Calu3 (cell line): ENCODE measurements at places on chromosomes 7 and 10.

DNA sequence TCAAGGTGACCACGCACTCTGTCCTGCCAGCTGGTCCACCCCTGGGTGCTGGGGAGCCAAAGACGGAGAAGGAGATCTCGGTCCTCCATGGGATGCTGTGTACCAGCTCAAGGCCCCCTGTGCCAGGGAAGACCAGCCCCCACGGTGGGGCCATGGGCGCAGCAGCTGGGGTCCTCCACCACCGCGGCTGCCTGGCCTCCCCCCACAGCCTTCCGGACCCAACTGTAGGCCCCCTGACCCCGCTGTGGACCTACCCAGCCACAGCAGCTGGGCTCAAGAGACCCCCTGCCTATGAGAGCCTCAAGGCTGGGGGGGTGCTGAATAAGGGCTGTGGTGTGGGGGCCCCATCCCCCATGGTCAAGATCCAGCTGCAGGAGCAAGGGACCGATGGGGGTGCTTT is 5.4 kb downstream of the NYAP1 start:
- no peak for DNase-seq

DNA sequence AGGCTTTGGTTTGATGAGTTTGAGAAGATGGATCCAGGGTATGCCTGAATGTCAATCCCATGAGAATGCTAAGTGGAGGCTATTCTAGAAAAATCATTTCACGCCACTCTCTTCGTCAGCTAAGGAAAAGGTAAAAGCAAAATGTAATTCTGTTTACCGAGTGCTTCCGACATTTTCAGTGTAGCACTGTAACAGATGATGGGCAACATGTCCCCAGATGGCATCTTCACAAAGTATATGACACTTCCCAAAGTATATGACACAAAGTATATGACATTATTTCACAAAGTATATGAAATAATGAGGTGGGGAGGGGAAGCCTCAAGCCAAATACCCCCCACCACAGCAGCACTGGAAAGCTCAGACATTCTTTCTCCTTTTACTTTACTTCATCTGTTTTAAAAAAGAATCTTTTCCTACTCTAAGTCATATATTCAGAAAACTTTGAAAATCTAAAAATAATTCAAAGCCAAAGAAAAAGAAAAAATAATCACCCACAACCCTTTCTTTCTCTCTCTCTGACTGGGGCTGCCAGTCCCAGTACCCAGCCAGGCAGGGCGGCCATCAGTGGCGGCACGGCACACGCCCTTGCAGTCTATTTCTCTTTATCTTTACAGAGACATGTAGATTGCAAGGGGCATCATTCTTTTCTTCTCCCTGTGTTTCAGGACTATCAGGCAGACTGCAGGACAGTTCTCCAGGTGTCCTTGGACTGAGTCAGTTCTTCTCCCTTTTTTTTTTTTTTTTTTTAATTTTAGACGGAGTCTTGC is 179.8 kb downstream of the SNX10 start:
- DNase-seq = no peak

- DNase-seq = no peak
Measured at GRCh38 chr10:52486840-52487611, 172.9 kb downstream of the DKK1 start.

- DNase-seq = no peak
Measured at GRCh38 chr7:16423761-16424160, 2.4 kb upstream of the CRPPA start.

- DNase-seq = no peak
Measured at GRCh38 chr10:66457629-66458028, 468.2 kb upstream of the LRRTM3 start.

DNA sequence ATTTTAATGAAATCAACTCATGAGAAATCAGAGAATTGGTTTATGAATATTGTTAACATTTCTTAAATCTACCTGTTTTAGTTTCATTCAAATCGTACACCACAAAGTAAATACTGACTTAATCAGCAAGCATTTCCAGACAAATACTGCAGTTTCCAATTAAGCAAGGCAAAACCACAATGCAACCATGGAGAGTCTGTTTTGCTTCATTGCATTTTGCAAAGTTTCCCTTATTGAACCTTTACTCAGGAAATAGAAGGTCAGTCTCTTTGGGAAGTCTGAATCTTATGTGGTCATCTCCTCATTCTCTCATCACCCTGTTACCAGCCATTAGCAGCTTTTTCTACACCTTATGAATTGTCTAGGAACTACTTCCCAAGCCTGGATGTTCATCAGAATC is 400.5 kb downstream of the IPMK start:
- DNase-seq = no peak

DNA sequence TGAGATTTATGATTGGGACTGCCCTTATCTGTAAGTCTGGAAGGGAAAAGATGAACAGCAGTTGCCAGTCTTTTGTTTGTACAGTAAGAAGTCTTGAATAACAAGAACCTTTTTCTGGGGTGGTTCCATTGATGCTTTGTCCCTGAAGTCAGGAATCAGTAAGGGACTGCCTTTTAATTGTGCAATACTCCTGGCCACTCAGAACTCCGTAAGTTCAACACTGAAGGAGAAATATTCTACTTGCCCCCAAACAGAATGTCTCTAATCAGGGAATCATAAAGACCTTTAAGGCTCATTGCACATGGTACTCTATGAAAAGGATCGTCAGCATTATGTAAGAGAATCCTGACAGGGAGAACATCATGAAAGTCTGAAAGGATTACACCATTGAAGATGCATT is 361.4 kb downstream of the EXOC4 start:
- no peak for DNase-seq

- peak; percentile 53 for DNase-seq
Measured at GRCh38 chr7:140238778-140239652, 62.2 kb upstream of the KDM7A start.

- DNase-seq = no peak
Measured at GRCh38 chr7:7156663-7157062, 25.7 kb upstream of the C1GALT1 start.

GRCh38 chr7:112203365-112203739 is 2.8 kb downstream of the DOCK4 start:
- no peak for DNase-seq

DNA sequence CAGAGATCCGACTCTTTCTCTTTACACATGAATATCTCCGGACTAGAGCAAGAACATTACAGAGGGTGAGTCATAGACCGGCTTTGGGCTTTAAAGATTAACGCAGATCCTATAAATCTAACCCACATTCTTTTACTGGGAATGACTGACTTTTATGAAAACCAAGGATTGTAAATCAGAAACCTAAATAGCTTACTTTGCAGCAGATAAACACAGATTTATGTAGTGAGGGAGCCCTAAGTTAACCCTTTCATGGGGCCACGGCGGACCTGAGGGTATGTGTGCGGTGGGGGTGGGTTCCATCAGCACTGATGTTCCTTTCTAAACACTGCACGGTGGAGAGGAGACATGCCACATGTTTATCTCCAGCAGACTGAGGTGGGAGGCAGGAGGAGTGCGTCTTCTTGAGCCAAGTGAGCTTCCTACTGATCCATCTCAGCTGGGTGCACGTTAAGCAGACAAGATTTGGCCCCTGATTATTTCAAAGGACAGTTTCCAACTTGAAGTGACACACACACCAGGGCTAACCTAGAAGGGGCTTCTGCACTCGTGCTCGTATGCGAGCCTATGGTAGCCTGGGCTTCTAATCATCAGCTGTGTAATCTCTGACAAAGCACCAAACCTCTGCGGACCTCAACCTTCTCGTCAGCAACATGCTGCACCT is 127.6 kb downstream of the WDR11 start:
- no peak for DNase-seq

- no peak for DNase-seq
Measured at GRCh38 chr7:27152816-27153442, 546 bp upstream of the HOXA3 start.

GRCh38 chr7:151705636-151706276 is 171.2 kb downstream of the PRKAG2 start:
- peak; percentile 58 for DNase-seq

- DNase-seq = no peak
Measured at GRCh38 chr10:85619832-85620231, 746.8 kb downstream of the GRID1 start.

DNA sequence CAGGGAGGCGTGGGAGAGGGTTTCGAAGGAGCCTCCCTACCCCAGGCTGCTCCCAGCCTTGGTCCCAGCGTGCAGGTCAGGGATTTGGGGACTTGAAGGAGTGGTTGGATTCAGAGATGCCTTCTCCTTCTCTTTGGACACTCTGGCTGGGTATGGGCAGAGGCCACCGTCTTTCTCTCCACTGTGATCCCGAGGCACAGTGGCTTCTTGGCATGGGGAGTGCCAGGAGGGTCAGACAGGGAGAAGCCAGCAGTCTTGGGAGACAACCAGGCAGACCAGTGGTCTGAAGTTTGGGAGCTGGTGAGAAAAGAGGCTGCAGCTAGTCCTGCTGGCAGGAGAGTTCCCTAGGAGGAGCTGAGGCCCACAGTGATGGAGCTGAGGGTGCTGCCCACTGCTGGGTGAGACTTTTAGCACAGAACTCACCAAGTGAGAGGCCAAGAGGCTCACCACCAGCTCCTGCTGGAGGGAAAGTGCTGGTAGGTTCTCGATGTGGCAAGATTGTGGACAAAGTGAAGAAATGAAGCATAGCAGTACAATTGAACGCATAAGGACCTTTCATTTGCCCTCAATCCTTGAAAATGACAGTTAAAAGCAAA is 35.2 kb upstream of the WDFY4 start:
- DNase-seq = no peak

- DNase-seq = peak; percentile 13
Measured at GRCh38 chr7:26278770-26279169, 12.9 kb upstream of the SNX10 start.

DNA sequence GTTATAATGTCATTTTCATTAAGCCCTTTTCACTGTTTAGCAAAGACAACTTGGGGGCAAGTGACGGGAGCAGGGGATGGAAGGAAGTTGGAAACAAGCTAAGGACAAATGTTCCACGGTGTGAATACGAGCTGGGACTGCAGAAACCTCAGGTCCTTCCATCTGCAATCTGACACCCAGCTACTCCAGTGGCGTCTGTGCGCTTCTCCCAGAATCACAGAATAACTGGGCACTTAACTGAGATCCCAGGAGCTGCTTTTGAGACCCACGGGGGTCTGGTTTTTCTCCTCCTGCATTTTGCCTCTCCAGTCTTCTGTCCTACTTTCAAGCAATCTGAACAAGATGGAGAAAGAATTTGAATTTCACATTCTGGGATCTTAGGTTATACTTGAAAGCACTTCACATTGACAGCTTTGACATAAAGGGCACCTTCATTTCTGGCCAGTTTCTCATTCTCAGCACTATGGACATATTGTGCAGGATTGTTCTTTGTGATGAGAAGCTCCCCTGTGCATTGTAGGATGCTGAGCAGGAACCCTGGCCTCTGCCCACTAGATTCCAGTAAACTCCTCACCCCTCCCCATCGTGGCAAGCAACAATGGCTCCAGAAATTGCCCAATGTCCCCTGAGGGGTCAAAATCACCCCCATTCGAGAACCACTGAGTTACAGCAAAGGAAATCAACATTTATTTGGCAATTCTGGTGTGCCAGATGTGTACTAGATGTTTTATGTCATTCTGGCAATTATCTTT is 194.1 kb downstream of the CACNB2 start:
- no peak for DNase-seq

DNA sequence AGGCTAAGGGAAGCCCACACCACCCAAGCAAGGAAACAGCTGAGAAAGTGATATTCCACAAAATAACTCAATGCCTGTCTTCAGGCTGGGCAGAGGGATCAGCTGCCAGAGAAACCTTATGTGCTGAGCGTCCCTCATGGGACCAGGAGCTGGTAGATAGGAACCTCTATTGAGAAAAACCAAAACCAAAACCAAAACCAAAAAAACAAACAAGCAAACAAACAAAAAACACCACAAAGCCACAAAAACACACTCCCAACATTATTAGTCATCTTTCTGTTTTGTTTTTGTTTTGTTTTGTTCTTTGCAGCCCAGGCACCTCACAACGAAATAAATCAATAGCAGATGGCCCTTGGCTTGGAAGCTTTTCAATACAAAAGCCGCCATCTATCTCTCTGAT is 760.8 kb upstream of the CELF2 start:
- DNase-seq = no peak

DNA sequence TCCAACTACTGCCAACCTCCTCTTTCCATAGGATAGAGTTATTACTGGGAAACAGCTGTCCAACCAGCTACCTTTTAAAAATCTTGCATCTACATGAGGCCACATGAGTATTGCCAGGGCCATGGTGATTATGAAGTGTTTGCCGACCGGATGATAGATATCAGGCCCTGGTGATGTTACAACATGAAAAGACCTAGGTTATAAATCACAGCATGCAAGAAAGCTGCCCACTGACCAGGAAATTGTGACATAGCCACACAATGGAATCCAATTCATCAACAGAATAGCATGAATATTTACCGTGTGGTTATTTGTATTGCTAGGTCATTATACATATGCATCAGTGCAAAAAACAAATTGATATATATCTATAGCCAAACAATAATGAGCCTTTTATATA is 517.0 kb downstream of the INHBA start:
- no peak for DNase-seq

GRCh38 chr7:26787701-26788100 is 76.7 kb downstream of the SKAP2 start:
- DNase-seq = no peak

DNA sequence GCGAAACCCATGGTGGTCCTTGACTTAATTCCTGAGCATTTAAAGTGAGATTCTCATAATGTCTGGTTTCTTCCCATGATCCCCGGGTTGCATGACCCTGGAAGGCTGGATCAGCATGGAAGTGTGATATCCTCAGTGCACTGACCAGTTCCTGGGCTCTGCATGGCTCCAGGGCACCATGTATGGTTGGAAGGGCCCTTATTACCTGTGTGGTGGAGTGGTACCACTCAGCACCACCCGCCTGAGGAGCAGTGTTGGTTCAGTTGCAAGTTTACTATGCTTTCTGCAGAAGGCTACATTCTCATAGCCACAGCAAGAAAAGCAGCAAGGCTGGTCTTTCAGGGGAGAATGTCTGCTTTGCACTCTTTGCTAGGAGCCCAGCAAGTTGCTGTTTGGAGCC is 325.7 kb upstream of the MKI67 start:
- no peak for DNase-seq

- no peak for DNase-seq
Measured at GRCh38 chr10:14705548-14706230, 69.0 kb downstream of the FAM107B start.

DNA sequence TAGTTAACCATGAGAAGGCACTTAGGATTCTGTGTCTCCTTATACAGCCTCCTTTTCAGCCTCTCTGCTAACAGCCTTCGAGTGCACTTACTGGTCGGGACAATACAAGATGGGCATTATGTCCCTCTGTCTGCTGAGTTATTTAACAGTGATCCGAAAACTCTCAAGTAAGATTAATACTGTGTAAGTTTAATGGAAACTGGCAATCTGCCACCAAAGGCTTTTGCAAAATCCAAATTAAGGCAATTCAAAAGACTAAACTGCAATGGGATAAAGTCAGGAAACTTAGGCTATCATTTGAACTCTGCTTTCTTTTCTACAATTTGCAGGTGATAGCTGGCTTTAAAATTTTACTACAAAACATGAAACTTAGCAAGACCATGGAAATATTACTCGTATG is 477.8 kb downstream of the TFEC start:
- no peak for DNase-seq

GRCh38 chr7:151704960-151705635 is 171.8 kb downstream of the PRKAG2 start:
- no peak for DNase-seq
